ENCODE measurements at places on chromosomes 4 and X.

DNA sequence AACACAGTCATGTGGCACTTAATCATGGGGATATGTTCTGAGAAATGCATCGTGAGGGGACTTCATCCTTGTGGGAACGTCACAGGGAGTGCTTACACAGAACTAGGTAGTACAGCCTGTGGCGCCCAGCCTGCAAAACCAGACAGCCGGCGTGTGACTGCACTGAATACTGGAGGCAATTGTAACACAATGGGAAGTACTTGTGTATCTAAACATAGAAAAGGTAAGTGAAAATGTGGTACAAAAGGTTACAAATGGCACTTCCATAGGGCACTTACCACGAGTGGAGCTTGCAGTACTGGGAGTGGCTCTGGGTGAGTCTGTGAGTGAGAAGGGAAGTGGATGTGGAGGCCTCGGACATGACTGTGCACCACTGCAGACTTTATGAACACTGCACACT is 5.2 kb downstream of the TLR3 start:
- DNase-seq, result no peak

- no peak for DNase-seq
Measured at GRCh38 chr4:55722132-55722531, 86.0 kb upstream of the NMU start.

GRCh38 chr4:16860516-16860915 is 37.9 kb downstream of the LDB2 start:
- no peak for DNase-seq

- DNase-seq, result no peak
Measured at GRCh38 chr4:163622379-163623035, 128.0 kb downstream of the TMA16 start.

- no peak for DNase-seq
Measured at GRCh38 chr4:74132944-74133343, 25.0 kb upstream of the MTHFD2L start.

- no peak for DNase-seq
Measured at GRCh38 chr4:90844241-90844640, 717.0 kb downstream of the CCSER1 start.

DNA sequence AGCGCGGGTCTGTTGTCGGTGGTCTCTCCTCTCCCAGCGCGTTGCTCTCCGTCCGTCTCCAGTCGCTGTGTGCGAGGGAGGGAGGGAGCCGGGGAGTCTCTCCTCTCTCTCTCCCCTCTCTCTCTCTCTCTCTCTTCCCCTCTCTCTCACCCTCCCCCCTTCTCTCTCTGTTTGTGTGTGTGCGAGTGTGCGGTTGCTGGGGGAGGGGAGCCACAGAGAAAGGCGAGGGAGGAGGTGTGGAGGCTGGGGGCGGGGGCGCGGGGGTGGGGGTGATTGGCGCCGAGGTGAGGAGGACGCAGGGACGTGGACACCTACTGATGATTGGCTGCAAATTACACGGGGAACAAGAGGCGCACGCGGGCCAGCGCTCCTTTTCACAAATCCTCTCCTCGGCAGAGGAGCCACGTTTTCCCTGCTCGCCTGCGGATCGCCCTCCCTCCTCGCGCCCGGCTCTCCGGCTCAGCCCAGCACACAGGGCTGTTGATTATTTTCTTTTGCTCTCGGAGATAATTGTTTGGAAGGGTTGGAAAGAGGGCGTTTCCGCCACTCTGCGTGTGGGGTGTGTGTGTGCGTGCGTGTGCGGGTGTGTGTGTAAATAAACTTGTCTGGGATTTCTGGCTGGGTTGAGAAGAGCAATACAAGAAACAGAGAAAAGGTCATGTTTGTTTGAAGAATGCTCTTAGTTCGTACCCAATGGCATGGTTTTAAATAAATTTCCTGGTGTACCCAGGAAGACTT is at the start of gene CXXC4:
TSS of gene CXXC4 (minus strand) at position 73 of the 738 bp plus-strand sequence. CDS start 3,092 bp downstream, outside the sequence.
- DNase-seq, result no peak

DNA sequence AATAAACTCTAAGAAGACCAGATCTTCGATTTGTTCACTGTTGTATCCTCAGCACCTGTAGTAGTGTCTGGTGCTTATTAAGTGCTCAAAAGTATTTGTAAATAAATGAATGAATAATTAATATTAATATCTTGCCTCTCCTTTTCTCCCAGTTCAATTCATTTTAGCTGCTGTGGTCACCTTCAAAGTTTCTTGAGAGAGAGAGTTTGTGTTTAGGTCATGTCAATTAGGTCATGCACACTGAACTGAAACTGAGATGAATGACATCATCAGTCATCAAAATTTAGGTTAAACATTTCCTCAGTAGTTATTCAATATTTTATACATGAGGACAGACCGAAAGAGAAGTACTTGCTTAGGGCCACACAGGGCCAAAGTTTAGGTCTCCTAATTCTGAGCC is 73.5 kb downstream of the ANXA3 start:
- DNase-seq, result no peak
